ENCODE measurements at places on chromosomes 5 and 9.

DNA sequence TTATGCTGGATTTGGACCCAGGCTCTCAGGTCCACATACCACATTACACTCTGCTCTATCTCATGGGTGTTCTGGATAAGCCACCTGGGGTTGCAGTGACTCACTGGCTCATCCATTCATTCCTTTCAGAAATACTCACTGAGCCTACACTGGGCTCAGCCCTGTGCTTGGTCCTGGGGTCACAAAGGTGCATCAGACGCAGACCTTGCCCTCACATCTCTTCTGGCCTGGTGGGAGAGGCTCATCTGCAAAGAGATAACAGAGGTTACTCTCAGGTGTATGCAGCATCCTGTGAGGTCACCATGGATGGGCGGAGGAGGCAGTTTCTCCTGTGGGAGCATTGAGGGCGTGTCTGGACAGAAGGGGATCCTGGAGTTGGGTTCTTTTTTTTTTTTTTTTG, 12.1 kb downstream of the CDHR2 start:
- no peak for DNase-seq

GRCh38 chr5:37849641-37850040, 9.8 kb upstream of the GDNF start:
- DNase-seq: no peak

- DNase-seq: no peak
Measured at GRCh38 chr5:10762776-10763500, 1.9 kb upstream of the DAP start.

DNA sequence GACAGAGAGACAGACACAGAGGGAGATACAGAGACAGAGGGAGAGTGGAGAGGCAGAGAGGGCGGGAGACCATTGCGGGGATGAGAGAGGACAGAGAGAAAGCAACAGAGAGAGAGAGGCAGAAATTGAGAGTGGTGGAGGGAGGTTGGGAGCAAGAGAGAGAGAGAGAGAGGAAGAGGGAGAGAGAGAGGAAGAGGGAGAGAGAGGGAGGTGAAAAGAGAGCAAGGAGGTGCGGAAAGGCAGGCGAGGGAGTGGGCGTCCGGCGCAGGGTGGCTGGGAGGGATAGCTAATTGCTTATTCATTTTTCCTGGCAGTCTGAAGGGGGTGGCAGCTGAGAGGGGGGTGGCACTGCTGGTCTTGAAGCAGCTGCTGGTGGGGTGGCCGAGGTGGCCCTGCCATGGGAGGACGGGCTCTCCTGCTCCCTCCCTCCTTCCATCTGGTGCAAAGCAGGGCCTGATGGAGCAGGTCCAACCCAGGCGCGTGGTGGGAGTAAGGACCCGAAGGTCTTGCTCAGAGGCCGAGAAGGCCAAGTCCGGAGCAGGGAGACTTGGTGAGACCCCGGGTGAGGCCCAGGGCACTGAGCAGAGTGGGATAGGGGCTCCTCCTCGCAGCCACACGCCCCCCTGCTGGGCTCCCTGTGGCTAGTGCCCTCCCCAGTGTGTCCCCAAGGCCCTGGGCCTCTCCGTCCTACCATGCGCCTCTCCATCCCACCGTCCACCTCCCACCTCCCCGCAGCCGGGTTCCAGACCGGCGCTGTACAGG, 25.3 kb upstream of the RNU6ATAC start:
- DNase-seq: no peak

- DNase-seq: no peak
Measured at GRCh38 chr5:124812771-124813358, 66.4 kb upstream of the ZNF608 start.

DNA sequence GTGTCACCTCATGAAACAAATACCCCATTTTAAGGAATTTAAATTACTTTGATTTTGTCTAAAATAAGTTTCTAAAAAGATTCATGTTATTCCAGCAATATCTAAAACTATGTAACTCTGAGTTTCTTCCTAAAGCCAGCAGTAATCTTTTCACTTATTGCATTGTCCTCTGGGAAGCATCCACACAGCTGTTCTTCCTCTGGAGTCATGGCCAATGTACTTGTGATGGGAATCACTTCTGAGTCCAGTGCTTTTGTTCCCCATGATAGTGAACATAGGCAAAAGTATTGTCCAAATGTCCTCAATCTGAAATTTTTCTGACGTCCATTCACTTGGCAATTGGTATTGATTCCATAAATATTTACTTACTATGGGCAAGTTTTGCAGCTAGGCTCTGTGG, 125.0 kb downstream of the STARD4 start:
- DNase-seq: no peak

GRCh38 chr5:76177978-76178377, 94.8 kb downstream of the SV2C start:
- DNase-seq: no peak

- DNase-seq: no peak
Measured at GRCh38 chr9:113678119-113678858, 197.8 kb upstream of the ZNF618 start.

DNA sequence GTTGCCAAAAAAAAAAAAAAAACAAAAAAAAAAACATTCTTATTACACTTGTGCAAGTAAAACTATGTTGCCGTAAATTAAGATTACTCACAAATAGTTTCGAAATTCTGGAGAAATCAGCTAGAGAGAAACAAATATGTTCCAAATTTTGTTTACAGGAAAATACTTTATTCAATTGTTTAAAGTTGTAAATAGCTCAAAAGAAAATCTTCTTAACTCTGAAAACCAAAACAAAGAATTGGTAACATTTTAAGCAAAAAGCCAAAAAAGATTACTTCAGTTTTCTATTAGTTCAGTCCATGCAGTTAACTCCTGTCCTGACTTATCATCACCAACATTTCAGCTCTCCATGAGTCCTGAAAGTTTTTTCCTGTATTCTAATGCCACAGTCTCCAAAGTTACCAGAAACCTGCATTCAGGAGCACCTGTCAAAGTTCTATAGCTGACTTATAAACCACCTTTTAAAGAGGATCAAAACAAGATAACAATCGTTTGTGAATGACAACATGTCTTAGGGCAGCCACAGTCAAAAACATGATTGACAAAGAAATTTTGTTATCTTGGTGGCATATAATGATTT, 194.1 kb downstream of the RANBP17 start:
- DNase-seq: no peak

- no peak for DNase-seq
Measured at GRCh38 chr5:62779010-62779422, 200.4 kb downstream of the LRRC70 start.

- DNase-seq: no peak
Measured at GRCh38 chr9:33950371-33950770, 98.3 kb downstream of the UBAP2 start.
